Lower leg skin (tissue), 4 donors: ENCODE measurements at places on chromosomes 7 and 10. TPM values are rescaled to one million over a fixed set of nuclear protein-coding genes. Genes with fewer than 3 reads are reported as not detected.

- peak; percentile 29 for DNase-seq
These were observed 378.9 kb downstream of the RPS24 start for GRCh38 chr10:78412605-78413004.

- no peak for DNase-seq
These were observed 133.8 kb upstream of the ZNF92 start for GRCh38 chr7:65239707-65240352.

DNA sequence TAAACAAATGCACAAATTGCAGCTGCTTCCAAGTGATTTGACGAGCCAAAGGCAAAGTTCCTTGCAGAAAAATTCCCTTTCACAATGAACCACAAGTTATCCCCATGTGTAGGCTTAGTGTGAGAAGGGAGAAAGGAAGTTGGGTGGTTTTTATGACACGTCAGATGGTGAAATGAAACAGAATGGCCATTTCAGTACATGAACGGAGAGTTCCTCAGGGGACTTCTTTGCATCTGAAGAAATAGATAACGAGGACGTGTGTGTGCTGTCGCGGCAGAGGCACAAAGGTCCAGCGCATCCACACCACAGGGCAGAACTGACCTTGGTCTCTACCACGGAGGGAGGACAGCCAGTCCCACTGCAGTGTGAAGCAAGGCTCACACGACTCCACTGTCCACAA lies 135.9 kb downstream of the PAXIP1 start:
- DNase-seq, result no peak

GRCh38 chr7:105690325-105690945 lies 109.1 kb upstream of the EFCAB10 start:
- no peak for DNase-seq

DNA sequence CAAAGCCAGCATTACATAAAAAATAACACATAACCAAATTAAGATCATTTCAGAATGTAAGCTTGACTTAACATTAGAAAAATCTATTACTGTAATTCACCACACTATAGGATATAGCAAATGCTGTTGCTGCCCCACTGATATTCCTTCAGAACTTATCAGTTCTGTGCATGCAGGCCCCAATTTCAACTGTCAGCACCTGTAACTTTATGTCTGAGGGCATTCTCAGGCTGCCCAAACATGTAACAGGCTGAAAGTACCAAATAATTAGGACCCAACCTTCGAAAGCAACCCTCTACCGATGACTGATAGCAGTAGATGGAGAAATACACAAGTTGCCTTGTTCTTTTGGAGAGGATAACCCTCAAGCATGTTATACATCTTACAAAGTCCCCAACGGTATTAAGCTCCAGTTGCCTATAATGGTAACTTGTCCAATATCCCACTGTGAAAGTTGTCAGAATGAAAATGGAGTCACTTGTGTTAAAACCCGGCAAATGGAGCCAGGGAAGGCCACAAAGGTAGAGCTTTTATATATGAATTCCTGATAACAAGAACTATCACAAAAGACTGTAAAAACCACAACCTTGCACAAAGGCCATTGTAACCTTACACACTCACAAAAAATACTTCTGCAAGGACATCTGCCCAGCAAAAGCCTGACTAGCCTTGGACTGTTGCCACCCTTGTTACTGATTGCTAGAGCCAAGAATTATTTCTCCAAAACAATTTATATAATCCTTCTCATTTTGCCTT lies 66.9 kb upstream of the ZNF746 start:
- no peak for DNase-seq

DNA sequence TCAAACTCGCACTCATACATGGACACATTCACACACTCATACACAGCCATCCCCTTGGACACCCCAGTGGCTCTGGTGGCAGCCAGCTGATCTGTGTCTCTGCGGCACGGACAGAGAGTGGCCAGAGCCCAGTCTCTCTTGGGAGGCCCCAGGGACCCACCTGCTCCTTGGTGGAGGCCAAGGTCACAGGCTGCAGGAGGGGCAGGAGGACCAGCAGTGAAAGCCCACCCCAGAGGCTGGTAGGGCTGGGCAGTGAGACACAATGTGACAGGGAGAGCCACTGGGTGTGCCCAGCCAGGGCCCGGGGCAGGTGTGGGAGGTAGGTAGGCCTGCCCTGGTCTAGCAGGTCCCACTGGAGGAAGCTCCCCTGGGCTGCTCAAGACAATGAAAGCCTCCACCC lies 18.5 kb downstream of the SHH start:
- no peak for DNase-seq

DNA sequence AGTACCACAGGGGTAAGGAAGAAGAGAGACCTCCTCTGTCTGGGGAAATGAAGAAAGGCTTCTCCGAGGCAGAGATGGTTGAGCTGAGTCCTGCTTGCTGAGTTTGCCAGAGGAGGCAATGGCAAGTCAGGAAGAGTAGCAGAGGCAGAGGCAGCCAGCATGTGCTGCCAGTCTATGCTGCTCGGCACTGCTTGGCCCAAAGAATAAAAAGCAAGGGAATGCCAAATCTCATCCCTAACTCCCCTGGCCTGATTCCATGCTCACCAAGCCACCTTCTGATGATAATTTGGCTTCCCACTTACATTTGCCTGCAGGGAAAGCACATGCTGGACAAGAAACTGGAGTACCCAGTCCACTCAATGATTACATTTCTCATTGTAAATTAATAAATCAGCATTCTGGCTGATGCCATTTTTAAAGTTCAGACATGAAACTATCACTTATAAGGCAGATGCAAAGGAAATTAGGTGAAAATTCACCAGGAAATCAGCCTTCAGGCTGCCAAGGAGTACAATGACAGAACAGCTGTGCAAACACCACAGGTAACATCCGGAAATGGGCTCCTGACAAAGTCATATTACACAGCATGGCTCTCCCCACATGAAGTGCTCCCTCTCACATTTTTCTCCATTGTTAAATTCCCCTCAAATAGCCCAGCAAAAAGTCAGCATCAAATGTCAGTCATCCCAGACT lies 245.9 kb downstream of the MTERF1 start:
- no peak for DNase-seq

GRCh38 chr7:148669927-148670326 lies 28.8 kb upstream of the CUL1 start:
- no peak for DNase-seq

GRCh38 chr7:108211382-108212201 lies 81.4 kb upstream of the LAMB4 start:
- no peak for DNase-seq

DNA sequence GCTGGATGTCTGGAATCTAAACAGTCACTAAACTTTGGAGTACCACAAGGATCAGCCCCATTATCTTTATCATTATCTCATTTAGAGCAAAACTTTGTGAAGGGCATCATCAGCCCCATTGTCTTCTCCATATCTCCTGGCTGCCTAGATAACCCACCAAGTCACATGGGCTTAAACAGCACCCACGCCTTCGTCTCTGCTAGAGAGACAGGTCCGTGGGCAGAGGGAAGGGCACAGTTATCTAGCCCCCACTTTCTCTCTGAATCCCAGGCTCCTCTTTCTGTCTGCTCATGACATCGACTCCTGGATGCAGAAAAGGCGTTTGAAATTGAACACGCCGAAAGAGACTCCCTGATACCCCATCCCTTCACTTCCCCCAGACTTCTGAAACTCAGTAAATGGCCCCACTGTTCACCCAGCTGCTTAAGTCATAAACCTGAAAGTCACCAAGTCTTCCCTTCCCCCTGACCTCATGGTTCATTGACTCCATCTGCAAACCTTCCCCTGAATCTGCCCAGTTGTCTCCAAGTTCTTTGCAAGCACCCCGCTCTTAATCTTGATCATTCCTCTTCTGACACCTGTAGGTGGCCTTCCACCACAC lies 20.9 kb upstream of the PARD3 start:
- DNase-seq, result no peak

DNA sequence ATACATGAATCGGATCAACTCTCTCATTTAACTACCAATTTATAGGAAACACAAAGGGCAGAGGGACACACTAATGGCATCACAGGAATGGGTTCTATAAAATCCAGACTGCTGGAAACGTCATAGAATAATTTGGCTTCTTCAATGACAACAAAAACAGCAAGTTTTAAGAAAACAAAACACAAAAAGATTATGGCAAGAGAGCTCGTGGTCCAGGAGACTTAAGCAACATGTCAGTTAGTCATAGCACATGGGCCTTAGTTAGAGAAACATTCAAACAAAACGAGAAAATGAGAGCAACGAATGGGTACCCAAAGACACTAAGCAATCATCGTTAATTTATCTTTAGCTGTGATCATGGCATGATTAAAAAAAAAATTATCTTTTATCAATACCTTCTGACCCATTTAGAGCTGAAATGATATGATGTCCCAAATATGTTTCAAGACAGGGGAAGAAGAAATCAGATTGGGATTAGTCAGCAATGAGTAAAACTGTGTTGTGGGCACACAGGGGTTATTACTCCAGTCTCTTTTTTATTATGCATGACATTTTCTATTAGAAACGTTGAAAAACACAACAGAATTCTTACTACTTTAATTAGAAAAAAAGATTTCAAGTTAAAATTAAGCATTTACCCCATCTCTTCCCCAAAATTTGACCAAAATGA lies 28.3 kb downstream of the NCAPG2 start:
- no peak for DNase-seq

DNA sequence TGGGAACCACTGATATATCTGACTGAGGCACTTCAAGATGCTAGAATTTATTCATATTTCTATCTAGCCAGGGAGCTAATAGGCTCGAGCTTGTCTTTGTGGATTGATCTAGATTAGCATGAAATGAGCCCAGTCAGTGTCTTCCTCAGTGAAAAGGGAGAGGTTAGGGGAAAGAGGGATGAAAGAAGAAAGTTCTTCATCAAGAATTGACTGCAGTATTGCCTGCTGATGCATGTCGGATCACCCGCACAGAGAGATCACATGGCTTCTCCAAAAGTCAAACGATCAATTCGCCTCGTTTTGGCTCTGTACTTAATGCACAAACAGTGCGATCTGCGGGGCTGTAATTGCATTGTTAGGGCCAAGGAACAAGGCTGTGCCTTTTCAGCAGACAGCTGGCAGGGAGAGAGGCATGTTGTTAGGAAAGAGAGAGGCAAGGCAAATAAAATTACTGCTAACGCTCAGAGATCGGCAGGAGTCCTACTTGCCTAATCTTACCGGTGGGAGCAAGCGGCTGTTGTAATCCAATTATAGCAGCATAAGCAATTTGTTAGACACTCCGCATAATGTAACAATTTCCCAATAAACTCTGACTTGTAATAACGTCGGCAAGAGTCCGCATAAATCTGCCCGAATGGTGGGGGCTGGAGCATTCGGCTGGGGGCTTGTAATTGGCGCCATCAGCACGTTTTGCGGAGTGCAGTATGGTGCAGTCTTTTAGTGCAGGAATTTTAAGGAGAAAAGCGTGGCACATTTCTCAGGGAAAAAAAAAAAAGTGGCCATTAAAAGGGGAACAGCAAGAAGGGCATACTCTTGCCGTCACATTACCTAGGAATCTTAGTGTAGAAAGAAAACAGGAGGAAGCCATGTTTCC lies 102.1 kb downstream of the POLL start:
- no peak for DNase-seq

DNA sequence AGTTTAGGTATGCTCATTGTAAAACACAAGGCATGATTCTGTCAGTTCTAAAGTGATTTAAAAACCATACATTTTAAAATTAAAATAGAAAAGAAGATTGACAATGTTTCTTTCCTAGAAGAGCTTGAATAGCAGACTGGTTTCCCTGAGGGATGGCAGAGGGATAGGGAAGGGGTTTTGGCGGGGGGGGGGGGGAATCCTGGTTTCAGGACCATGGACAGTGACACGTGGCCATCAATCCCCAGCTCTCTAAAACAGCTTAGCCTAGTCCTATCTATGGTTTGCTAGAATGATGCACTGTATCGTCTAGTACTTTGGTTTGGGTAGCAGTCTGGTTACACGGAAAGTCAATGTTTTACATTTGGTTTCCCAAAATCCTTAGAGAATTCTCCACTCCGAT lies 88.7 kb downstream of the PHYHIPL start:
- no peak for DNase-seq

GRCh38 chr10:101568054-101568745 lies 19.9 kb downstream of the POLL start:
- DNase-seq, result no peak

- DNase-seq, result peak; percentile 37
These were observed at the start of gene MACC1 for GRCh38 chr7:20217193-20217948. Gene MACC1, minus strand, starts transcription at chr7:20217384. Its CDS starts 55,522 bp downstream, at chr7:20161862.

GRCh38 chr10:74113546-74113945 lies 37.1 kb downstream of the AP3M1 start:
- no peak for DNase-seq

DNA sequence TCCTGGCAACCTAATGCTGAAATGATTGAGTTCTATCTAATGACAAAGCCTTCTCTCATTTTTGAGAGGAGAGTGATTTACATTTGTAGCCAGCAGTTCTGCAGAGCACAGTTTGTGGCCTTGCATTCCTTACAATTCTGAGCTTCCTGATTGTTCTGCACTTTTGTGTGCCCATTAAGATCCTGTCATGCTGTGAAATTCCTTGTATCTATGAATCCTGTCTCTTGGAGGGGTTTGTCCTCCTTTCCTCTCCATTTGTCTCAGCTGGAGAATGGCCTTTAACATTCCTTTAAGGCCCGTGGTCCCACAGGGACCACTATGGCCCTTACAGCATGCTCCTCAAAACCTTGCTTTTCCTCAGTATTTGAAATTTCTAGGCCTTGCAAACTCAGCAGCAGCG lies 10.4 kb downstream of the KLHL7 start:
- no peak for DNase-seq

DNA sequence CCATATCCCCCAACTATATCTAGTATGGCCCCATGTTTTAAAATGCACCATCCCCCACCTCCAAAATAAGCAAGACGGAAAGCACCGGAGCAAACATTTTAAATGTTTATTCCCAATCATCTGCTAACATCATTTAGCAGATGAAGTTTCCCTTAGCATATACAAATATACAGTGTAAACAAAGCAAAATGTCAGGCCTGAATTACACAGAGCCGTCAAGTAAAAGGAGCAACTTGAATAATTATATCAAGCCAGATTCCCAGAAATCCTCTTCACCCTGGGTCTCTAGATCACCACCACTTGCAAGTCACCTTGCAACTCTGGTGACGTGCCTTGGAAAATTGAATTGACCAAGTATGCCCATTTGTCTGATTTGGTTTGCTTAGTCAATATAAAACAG lies 91.6 kb upstream of the COL1A2 start:
- DNase-seq, result no peak

- no peak for DNase-seq
These were observed 26.9 kb upstream of the SDK1 start for GRCh38 chr7:3274131-3274530.

Gene ANKRD7
- not detected for total RNA-seq

Gene CCL24
- total RNA-seq, result not detected

Gene BET1
- total RNA-seq, result 9.4 TPM

Gene ABCB4
- 0.47 TPM for total RNA-seq

Gene OR2A1
- total RNA-seq, result 0.59 TPM

Gene FZD8
- total RNA-seq, result 5.7 TPM

Gene CCDC172
- total RNA-seq, result not detected

Gene CLDN4
- 208 TPM for total RNA-seq

Gene SHTN1
- 23.1 TPM for total RNA-seq

Gene NUTM2B
- total RNA-seq, result 2.4 TPM

Gene CYP2W1
- 11.7 TPM for total RNA-seq

Gene TRDMT1
- total RNA-seq, result 3.9 TPM

Gene ANXA7
- 103 TPM for total RNA-seq

Gene PRRT4
- 1.3 TPM for total RNA-seq
